ENCODE measurements at places on chromosomes 12 and 14.

GRCh38 chr12:18261273-18261672 lies at the start of gene PIK3C2G:
Gene PIK3C2G (plus strand): TSS chr12:18261518. CDS start chr12:18282082, 20,564 bp downstream.
- no peak for DNase-seq

DNA sequence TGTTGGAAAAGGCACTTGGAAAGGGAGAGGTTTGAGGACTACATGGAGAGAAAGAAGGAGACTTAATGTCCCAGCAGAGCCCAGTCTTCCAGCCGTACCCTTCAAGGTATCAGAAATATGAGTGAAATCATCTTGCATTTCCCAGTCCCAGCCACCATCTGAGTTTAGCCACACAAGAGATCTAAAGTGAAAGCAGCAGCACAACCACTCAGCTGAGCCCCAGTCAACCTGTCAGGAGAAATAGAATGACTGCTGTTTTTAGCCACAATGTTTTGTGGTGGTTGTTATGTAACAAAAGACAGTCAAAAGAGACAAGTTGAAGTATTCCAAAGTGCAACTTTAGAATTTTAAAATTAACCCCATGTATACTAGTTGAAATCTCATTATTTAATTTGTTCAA lies 28.0 kb downstream of the DERA start:
- DNase-seq, result no peak

DNA sequence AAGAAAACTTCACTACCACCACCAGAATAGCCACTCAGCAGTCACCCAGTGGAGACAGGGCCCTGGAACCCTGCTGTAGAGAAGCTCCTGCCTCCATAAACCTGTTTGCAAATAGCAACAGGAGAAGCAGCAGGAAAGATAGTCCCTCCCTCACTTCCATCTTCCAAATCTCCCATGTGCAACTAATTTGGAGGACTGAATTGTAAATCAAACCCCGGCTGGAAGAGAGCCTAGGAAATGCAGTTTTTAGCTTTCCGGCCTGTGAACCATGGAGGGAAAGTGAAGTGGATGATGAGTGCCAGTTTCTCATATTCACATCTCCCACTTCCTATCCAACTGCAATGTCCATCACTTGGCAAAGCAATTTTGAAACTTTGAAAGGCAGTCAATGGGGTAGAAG lies 167.2 kb upstream of the FRMD6 start:
- DNase-seq, result no peak

GRCh38 chr14:101972126-101972866 lies 7.9 kb downstream of the DYNC1H1 start:
- no peak for DNase-seq

GRCh38 chr12:29582677-29583272 lies 85.3 kb upstream of the OVCH1 start:
- DNase-seq, result no peak

DNA sequence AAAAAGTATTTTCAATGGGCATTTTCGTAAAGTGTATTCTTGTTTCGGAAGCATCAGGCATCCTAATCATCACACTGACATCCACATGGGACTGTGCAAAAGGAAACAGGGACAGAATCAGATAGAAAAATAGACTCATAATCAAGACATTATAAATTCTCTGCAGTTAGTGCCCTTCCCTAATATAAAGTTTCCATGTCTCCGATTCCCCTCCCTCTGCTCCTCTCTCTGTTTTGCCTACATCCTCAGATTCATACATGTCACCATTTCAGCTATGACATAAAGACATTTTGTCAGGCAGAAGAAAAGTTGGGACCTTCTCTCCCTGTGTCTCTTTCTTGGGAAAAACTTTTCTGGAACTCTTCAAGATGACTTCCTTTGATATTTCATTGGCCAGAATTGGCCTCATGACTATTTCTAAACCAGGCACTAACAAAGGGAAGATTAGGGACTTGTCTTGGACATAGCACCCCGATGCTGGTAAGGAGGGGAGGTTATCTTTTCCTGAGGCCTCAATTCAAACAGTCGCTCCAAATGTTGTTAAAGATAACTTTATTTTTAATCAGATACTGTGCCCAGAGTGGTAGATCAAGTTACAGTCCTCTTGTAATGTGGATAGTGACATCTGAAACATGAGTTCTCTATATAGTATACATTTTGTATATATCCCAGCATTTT lies 212.1 kb upstream of the BTG1 start:
- no peak for DNase-seq

- DNase-seq, result no peak
These were observed 253.4 kb upstream of the KITLG start for GRCh38 chr12:88833641-88834116.

GRCh38 chr12:114812858-114813761 lies 129.1 kb upstream of the TBX3 start:
- no peak for DNase-seq

GRCh38 chr12:131367983-131368667 lies 342.8 kb upstream of the SFSWAP start:
- no peak for DNase-seq

- no peak for DNase-seq
These were observed 30.9 kb downstream of the FERMT2 start for GRCh38 chr14:52919971-52920370.

DNA sequence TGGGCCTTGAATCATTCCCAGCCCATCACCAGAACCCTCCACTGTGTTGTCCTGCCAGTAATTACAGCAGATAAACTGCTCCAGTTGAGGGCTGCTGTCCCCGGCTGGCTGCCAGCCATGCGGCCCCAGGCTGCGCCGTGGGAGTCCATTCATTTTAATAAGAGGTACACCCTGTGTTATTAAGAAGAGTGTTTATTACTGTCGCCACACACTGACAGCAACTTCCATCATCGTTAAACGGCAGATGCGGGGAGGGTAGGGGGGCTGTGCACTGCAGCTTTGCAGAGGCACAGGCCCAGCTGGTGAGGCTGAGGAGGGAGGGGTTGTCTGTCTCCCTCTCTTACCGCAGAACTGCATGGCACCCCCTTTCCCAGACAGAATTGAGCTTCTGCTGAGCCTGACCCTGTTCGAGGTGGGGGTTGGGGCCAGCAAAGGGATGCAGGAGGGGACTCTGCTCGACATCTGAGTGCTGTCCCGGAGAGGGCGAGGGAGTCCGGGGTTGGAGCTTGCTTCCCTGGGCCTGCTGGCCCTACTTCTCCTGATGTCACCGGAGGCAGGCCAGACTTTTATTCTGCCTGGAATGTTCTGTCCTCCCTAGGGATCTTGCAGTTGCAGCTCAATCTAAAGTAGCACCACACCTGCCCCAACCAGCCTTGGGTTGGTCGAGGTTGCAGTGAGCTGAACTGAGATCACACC lies 33.8 kb upstream of the GPATCH2L start:
- DNase-seq, result no peak

DNA sequence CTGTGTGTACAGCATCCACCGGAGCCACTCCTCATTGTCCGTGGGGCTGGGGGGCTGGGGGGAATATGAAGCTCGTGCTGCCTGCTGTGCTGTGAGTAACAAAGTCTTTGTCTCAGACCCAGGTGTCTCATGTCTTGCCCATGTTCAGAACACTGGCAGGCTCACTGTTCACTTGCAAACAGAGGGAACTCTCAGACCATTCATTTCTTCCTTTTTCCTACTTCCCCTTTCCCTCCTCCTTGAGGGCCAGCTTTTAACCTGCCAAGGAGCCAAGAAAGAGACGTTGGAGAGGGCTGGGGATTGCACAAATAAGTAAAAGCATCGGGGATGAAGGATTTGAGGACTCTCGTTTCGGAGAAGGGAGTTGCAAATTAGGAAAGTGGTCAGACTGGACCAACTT lies 21.6 kb downstream of the GPR132 start:
- no peak for DNase-seq

GRCh38 chr14:104054222-104054905 lies 31.1 kb upstream of the ASPG start:
- DNase-seq, result no peak

DNA sequence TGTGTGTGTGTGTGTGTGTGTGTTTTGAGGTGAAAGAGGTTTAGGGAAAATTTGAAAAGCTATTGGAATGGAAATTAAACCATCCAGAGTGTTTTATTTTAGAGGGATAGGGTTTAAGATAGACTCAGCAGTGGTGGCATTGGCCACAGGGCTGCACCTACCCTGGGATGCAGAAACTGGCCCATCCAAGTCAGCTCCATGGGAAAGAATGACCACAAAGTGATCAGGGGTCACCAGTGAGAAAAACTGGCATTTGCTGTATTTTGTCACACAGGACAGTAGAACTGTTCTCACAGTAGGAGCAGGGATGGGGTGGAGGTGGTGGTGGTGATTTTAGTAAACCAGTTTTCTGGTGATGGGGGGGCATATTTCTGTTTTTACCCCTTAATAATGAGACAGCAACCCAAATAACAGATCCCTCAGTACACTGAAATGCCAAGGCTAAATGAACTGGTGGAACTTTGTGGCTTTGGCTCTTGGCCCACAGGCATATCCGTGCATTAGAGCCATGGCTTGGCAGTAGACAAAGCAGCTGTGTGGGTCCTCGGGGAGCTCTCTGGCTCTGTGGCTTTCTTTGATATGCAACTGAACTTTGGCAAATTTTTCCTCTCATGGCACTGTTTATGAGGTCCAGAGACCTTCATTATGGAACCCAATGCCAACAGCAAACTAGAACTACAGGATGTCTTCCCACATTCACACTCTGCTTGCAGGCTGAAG lies 348.3 kb downstream of the ZFP36L1 start:
- no peak for DNase-seq

DNA sequence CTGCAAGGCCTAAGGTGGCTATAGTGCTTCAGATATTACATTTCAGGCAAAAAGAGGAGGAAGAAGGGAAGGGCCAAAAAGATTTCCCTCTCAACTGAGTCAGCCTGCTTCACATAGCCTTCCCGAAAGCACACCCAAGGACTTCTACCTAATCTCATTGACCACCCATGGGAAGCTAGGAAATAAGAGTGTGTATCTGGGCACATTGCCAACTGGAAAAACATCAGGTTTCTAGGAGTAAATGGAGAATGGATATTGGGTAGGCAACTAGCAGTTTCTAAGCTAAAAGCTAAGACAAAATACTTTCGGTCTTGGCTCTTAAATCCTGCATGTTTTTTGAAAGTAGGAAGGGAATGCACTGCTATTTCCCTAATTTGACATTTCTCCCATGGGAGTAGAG lies 221.7 kb upstream of the GRIP1 start:
- DNase-seq, result no peak

DNA sequence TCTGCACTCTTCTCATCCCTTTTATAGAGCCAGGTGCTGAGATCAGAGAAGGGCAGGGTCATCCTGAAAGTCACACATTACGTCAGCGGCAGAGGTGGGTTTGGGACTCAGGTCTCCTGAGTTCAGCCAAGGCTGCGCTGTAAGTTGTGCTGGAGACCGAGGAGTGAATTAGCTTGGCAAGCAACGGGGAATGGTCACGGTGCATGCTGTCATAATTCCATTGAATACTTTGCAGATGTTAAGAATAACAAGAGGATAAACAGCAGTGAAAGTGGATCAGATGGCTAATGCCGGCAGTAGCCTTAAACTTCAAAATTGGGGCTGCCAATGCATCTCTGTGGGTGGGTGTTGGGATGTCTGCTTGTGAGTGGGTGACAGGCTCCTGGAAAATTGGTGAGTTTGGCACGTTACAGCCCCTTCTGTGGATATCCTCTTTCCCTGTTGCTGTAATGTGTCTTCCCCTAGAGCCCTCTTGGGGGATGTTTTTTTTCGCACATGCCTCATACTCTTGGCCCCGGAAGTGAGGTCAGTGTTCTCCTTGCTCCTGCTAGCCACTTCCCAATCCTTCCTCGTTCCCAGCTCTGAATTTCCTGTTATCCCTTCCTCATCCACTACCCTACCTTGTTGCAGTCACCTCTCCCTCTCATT lies 287.1 kb upstream of the SRRM4 start:
- DNase-seq, result no peak

- DNase-seq, result no peak
These were observed 14.7 kb downstream of the SLC2A14 start for GRCh38 chr12:7857971-7858370.

GRCh38 chr12:92641291-92641690 lies 61.5 kb upstream of the PLEKHG7 start:
- no peak for DNase-seq

DNA sequence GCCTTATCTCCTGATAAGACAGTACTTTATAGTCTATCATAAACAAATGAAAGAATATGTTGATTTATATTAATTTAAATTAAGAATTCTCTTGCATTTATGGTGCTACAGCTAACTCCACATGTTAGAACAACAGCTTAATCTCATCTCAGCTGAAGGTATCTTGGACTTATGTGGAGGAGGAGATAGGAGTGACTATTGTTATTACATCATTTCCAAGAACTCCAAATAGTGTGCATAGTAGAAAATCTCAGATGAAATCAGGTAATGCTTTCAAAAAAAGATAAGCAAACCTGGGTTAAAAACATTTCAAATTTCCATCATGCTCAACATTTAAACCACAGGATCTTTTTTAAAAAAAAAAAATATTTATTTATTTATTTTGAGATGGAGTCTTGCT lies 31.3 kb upstream of the ISM2 start:
- no peak for DNase-seq

DNA sequence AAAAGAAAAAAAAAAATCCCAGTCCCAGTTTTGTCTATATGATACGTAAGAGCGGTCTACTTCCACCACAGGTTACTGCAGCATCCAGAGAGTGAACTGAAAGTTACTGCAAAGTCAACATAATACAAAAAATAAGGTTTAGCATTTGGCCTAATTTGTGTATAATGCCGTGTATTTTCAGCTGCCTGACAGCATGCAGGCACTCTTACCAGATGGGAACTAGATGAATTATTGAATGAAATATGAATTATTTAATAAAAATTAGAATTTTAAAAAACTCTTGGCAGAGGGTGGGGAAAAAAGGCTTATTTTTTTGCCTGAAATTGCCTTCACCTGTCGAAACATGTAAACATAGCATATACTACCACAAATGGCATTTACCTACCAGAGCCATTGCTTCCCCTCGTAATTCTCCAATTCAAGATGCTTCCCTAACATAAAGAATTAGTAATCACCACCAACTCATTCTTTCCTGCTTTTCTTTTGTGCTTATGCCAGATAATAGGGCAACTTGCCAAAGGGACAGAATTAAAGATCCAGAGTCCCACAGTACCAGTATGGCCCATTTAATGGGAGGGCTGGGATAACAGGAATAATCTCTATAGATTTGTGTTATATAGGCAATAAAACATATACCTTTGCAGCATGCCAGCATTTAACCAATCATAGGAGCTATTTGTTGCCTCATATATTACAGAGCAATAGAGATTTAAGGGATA lies 31.1 kb downstream of the ATF7 start:
- DNase-seq, result no peak
